Ammon's horn (tissue), 1 donor: ENCODE measurements at places on chromosomes 13 and 19.

DNA sequence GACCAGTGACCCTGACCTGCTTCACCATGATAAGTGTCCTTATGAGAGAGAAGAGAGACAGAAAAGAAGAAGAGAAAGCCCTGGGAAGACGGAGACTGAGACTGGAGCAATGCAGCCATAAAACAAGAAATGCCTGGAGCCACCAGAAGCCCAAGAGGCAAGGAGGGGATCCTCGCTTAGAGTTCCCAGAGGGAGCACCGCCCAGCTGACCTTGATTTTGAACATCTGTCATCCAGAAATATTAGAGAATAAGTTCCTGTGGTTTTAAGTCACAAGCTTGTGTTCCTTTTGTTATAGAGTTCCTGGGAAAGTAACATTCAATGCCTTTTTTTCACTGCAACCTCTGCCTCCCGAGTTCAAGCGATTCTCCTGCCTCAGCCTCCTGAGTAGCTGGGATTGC lies 20.2 kb downstream of the CERS1 start:
- no peak for DNase-seq

GRCh38 chr19:35986664-35987570 lies 8.1 kb upstream of the SDHAF1 start:
- DNase-seq = peak; percentile 55

GRCh38 chr13:39463611-39464010 lies 139.4 kb downstream of the LHFPL6 start:
- no peak for DNase-seq

DNA sequence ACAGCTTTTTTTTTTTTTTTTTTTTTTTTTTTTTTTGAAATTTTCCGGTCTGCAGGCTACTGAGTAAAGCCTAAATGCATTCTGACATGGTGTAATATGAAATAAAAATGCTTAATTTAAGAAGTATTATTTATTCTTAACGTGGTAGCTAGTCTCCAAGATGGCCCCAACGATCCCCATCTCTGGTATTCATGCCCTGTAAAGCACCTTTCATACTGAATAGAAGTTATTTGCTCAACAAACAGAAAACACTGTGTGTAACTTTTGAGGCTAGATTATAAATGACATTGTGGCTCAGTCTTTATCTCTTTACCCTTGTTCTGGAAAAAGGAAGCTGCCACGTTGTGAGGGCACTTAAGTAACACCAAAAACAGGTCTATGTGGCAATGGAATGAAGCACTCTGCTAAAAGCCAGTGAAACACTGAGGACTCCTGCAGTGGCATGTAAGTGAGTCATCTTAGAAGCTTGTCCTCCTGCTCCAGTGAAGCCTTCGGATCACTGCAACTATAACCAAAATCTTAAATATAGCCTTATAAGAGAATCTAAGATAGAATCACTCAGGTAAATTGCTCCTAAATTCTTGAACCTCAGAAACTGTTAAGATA lies 128.7 kb downstream of the UGGT2 start:
- no peak for DNase-seq

- DNase-seq = no peak
Measured at GRCh38 chr13:24142886-24143285, 17.6 kb upstream of the SPATA13 start.

GRCh38 chr19:53581871-53582279 lies 43.9 kb downstream of the ZNF331 start:
- no peak for DNase-seq

DNA sequence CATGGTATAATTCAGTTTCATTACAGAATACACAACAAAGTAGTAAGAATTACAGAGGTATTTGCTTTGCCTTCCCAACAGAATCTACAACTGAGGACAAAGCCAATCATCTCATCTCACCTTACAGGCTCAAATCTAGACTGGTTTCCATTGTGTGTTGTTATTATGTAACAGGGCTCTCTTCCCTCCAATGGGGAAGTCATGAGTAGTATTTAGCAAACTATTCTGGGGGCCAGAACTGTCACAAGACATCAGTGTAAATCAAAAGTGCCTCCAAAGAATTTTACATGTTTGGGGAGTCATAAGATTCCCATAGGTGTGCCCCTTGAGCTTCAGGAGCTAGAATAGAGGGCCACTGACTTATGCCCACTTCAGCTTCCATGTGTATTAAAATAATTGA lies 187.0 kb upstream of the EDNRB start:
- no peak for DNase-seq

DNA sequence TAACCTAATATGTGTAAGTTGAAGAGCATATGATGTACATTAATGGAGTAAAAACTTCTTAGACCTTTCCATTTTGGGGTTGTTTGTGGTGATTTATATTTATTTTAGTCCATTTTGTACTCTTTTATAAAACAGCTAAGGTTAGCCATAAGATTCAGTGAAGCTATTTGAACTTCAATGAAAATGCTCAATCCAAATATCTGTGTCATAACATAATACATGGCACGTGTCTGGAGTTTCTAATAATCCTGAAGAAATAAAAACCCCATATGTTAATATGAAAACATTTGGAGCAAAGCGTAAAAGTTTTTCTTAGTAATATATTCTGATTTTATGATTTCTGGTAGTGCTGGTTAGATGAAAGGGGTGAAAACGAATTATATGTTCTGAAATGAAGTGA lies 1729.7 kb downstream of the PCDH9 start:
- DNase-seq = no peak

DNA sequence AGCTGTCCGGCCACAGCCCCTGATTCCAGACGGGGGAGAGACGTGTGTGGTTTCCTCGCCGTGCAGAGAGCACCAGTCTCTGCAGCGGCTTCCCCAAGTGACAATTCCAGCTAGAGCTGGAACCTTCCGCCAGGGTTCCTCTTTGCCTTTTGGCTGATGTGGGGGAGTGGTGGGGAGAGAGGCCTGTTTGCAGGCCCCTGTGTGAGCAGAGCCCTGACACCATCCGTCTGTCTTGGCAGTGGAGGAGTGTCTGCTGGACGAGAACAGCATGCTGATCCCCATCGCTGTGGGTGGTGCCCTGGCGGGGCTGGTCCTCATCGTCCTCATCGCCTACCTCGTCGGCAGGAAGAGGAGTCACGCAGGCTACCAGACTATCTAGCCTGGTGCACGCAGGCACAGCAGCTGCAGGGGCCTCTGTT lies 25.0 kb downstream of the LAMP1 start:
- no peak for DNase-seq

- DNase-seq = no peak
Measured at GRCh38 chr13:36966404-36966803, 32.7 kb downstream of the ALG5 start.

DNA sequence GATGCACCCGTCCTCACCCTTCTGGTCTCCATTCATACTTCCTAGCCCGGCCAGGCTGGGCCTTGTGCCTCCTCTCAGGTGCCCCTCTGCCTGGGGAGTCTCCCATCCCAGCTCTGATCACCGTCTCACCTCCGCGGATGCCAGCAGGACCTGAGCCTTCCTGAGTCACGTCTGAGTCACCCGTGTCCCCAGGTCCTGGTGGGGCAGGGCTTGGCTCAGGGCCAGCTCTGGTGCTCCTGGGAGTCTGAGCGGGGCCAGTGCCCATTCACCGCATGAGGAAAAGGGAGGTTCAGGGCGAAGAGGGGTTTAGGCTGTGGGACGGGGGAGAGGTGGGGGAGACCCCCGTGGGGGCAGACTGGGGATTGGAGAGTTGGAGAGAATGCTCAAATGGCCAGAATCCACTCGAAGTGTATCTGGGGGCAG lies 593 bp downstream of the ATP8B3 start:
- DNase-seq = no peak

- DNase-seq = no peak
Measured at GRCh38 chr13:105445796-105446195, 1089.7 kb downstream of the EFNB2 start.

- DNase-seq = no peak
Measured at GRCh38 chr13:91459485-91459884, 61.1 kb downstream of the GPC5 start.

DNA sequence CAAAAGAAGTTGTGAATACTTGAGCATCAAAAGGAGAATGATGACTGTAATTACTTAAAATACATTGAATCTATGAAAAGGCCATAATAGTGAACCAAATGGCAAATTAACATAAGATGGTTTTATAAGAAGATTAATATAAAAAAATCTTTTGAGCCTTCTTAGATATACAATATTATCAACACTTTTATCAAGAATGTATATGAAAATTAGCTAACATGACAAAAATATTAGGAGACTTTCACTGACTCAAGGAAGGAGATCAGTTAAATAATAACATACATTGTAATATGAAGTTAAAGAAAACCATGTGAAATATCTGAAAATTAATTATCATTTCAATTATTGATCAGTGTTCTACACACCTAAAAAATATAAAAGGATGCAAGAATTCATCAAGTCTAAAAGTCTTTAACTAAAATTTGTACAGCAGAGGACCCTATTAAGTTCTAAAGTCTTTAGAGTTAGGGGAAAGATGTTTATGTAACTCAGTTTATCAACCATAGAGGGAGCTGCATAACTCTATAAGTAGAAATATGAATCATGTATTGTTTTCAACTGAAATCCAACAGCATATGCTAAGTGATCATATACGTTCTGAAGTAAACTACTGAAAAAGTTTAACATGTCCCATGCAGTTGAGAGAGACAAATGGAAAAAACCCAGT lies 756.1 kb upstream of the MIR17HG start:
- DNase-seq = no peak

DNA sequence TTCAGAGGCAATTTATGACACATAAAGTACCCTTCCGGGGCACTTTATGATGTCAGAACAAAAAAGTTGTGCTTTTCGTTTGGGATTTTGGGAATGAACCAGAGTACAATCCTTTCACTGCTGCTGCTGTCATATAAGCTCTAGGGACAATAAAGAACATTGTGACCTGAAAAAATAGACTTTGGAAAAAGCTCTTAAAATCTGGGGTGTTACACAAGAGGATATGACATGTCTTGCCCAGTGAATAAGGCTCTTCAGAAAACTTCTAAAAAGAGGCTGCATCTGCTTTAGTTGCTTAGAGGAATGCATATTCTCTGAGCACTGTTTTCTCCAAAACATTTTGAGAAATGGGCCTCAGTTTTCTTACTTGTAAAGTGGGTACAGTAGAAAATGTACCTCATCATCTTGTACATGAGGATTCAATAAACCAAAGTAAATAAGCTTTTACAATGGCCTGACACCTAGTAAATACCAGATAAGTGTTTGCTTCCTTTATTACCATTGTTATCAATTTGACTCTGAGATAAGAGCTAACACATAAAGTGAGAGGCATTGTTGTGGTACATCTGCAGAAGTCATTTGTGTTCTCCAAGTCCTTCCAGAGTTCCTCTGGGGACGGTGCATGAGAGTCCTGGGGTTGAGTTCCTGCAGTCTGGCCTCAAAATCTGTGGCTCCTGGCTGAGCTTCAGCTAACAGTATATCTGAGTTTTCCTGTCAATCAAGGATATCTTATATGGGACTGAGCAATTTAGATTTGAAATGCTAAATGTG lies 67.4 kb upstream of the EDNRB start:
- DNase-seq = no peak

- no peak for DNase-seq
Measured at GRCh38 chr19:35856546-35857149, at the start of gene KIRREL2. Gene KIRREL2, plus strand, starts transcription at chr19:35856911. Its CDS starts 209 bp downstream, at chr19:35857120.

DNA sequence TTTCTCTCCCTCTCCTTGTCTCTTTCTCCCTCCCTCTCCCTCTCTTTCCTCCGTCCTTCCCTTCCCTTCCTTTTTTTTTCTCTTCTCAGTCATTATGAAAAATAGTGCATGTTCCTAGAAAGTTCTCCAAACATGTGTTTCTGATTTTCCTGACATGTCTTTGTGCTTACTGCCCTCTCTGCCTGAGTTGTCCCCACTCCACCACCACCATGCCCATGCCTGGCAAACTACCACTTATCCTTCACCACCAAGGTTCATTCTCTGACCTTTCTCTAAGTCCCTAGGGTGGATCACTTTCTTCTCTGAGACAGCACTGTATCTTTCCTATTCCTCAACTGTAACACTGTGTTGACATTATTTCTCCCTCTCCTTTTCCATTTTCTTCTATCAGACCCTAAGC lies 98.2 kb downstream of the LACC1 start:
- DNase-seq = no peak

DNA sequence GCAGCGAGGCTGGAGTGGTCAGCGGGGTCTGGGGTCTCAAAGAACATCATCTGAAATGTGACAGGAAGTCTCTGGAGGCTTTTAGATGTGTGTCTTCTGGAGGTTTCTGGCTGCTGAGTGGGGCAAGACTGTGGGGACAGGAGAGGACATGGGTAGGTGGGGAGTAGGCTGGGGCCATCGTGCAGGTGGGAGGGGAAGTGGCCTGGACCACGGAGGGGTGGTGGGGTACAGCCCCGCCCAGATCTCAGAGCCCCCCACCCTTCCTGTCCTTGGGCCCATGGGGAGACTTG lies 6.2 kb downstream of the AP1M1 start:
- no peak for DNase-seq

- DNase-seq = no peak
Measured at GRCh38 chr13:35961002-35961401, 170.2 kb downstream of the DCLK1 start.

DNA sequence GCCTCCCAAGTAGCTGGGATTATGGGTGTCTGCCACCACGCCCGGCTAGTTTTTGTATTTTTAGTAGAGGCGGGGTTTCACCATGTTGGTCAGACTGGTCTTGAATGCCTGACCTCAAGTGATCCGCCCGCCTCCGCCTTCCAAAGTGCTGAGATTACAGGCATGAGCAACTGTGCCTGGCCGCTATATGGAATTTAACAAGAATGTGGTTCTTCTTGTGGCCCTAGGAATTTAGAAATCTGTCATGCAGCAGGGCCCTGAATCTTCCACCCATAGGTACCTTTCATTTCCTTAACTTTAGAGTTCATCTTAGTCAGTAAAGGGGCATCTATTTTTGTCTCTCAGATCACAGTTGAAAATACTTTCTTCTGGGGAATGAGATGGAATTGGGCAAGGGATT lies 25.6 kb upstream of the NDFIP2 start:
- no peak for DNase-seq

DNA sequence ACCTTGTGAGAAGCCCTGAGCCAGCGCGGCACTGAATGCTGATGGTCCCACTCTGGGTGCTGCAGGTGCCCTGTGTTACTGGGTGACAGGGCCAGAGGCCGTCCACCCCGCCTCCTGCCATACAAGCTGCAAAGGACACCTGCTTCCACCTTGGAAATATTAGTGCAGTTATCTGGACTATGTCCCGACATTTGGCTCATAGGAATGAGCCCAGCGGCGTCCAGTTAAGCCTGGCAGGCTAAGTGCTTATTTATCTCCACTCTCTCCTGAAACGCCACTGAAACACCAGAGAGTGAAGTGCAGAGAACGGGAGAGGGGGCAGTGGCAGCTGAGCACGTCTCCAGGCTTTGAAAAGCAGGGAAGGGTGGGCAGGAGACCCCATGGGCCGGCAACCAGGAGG lies 145.8 kb downstream of the KDM4B start:
- no peak for DNase-seq

GRCh38 chr13:40102360-40102727 lies 446.9 kb downstream of the COG6 start:
- DNase-seq = no peak

- DNase-seq = no peak
Measured at GRCh38 chr19:34191355-34191962, 19.2 kb downstream of the LSM14A start.

DNA sequence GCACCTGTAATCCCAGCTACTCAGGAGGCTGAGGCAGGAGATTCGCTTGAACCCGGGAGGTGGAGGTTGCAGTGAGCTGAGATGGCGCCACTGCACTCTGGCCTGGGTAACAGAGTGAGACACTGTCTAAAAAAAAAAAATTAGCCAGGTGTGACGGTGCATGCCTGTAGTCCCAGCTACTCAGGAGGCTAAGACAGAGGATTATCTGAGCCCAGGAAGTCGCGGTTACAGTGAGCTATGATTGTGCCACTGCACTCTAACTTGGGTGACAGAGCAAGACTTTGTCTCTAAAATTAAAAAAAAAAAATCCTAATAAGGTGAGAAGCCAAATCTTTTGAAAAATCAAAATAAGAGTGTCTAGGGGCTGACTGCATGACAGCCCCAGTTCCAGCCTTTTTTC lies 9.7 kb upstream of the CEBPA start:
- no peak for DNase-seq
